ENCODE measurements at places on chromosomes 3 and 15. TPM values are rescaled to one million over a fixed set of nuclear protein-coding genes. Genes with fewer than 3 reads are reported as not detected.

DNA sequence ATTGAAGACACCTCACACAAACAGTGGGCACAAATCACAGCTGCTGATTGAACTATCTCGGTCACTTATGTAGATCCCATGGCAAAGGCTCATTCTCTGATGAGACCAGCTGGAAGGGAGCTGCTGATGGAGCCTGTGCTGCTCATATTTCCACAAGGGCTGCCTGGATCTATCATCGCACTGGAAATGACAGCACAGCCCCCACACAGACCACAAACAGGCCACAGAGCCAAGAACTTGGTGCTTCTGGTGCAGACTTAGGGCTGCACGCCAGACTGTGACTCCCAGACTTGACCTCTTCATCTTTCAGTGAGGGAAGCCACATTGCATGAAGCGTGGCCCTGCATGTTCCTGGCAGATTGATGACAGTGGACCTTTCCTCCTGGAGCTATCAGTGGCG, 197.6 kb downstream of the MINAR1 start:
- DNase-seq, result no peak

DNA sequence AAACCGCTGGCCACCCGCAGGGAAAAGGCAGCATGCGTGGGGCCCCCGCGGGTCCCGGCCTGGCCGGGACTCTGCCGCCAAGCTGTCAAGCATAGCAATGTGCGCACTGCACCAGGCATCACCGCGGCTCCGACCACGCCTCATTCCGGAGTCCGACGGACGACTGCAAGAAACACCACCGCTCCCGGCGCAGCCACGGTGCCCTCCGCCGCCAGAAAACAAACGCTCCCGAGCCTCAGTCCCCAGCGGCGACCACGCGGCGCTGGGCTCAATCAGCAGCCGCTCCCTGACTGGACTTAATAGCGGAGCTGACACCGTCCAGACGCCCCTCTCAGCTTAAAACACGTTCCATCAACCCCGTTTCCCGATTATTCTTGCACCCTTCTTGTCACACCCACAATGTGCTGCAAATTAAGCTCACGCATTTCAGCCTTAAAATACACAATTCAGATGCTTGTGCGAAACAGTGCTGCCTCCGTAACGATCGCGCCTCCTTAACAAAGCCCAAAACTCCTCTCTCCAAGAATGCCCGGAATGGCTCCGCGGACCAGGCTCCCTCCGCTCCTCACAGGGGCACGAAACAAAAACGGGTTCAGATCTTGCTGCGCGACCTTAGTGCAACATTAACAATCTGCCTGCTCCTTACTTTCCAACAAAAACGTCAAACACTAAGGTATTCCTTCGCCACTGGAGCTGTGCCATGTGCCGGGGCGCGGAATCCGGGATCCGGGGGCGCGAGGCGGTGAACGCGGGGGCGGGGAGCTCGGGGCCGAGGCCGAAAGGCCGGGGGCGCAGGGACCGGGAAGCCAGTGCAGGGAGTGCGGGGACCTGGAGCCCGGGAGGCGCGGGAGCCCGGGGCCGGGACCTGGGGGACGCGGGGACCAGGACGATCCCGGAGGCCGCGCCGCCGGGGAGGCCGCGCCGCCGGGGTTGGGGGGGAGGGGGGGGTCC, 655 bp downstream of the CYFIP1 start:
- peak; percentile 82 for DNase-seq

- no peak for DNase-seq
Observed at GRCh38 chr3:129282727-129283327, 4.2 kb downstream of the HMCES start.

The SEMA3B gene
- 10.3 TPM for total RNA-seq

The LMOD3 gene
- not detected for total RNA-seq

Measured in endodermal cell (in vitro differentiated cells).